ENCODE measurements at places on chromosomes 2 and 18.

GRCh38 chr2:109208071-109208950 lies 79.3 kb downstream of the SH3RF3 start:
- DNase-seq: no peak

DNA sequence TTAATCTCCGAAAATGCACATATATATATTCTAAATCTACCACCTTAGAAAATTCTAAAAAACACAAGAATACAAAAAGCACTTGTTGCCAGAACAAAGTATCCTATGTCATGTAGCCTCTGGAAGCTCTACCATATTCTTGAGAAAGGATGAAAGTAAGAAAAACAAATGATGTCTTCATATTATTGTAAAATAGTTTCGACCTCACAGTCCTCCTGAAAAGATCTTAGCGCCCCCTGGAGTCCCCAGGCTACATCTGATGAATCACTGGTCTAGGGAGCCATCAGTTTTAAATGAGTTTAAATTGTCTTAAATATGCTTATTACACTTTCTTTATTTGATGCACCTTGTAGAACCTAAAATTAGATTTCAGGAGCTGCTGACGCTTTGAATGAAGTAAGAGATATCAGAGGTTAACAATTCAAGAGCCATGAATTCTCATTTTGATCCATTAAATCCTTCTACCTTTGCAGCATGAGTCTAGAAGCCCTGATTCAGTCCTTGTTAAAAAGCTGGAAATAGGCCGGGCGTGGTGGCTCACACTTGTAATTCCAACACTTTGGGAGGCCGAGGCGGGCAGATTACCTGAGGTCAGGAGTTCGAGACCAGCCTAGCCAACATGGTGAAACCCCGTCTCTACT lies 138.8 kb downstream of the MCFD2 start:
- DNase-seq: peak; percentile 71

DNA sequence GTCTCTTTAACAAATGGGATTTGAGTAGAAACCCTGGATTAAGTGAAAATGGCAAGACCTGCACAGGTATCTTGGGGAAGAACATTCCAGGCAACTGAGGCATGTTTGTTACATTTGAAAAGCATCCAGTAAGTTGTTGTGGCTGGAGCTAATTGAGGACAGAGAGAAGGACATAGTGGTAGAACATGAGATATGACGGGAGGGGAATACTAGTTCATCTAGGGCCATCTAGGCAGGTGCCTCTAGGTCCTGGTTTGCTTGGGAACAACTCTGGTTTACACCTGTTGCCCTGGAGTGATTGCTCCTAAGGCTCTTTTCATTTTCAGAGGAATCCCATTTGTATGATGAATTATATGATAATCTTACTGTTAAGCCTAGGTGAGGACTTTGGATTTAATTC lies 19.7 kb upstream of the CCDC141 start:
- no peak for DNase-seq

- no peak for DNase-seq
Measured at GRCh38 chr18:3177902-3178687, 41.7 kb downstream of the MYOM1 start.

DNA sequence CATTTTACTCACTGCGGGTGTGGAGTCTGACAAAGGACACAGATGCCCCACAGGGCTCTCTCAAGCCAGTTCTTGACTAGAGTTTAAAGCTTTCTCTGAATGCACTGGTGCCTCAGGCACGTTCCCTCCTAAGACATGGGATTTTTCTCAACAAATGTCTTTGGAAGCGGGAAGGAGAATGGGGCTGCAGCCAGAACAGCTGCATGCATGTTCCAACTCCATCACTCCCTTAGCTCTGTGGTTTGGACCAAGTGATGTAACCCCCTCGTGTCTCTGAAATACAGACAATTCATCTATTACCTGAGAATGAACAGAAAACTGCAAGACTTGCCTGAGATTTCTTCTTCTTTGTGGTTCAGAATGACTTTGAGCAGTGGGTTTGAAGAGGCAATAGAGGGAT lies 141.7 kb upstream of the SERPINE2 start:
- DNase-seq: no peak

- no peak for DNase-seq
Measured at GRCh38 chr2:158507679-158508078, 50.9 kb downstream of the PKP4 start.

- no peak for DNase-seq
Measured at GRCh38 chr18:46466234-46467160, 190.5 kb downstream of the LOXHD1 start.

GRCh38 chr2:241373446-241373845 lies 17.4 kb downstream of the FARP2 start:
- no peak for DNase-seq

DNA sequence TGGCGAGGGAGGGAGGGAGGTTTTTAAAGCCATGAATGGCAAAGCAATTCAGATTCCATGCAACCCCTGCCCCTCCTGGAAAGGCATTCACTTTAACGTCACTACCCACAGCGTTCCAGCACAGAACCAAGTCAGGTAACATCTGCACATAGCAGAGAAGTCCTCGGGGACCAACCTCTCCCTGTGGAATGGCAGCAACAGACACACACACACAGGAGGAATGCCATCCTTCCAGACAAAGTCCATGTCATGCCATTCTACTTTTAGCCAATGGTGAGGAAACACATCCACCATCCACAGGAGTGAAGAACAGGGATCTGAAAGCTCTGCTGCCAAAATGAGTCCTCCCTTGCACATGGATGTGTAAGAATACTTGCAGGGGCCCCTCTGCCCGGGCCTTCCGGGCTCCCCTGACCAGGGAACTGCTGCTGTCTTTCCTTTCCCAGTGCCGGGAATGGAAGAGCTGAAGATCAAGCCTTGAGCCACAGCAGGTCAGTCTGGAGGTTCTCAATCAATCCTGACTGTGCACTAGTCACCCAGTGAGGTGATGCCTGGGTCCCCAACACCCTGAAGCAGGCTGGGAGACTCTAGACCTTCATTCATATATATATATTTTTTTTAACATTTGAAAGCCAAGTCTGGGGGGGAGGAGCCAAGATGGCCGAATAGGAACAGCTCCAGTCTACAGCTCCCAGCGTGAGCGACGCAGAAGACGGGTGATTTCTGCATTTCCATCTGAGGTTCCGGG lies 63.7 kb downstream of the UXS1 start:
- no peak for DNase-seq

DNA sequence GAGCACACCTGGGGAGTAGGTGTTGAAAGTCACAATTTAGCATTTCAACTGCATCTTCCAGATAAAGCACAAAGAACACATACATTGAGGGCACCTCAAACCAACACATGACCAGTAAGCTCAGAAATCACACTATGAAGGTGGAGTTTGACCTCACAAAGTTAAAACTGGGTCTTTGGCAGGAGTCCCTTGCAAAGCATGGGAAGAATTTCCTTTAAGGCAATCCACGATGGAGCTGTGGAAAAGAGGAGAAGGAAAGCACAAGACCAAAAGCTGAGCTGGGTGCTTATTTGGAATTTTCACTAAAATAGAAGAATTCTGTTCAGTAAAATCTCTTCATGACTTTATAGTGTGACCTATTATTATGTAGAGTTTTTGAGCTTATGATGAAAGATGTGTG lies 212.9 kb upstream of the APCDD1 start:
- no peak for DNase-seq

- DNase-seq: no peak
Measured at GRCh38 chr18:48046843-48047242, 116.4 kb upstream of the SMAD2 start.

DNA sequence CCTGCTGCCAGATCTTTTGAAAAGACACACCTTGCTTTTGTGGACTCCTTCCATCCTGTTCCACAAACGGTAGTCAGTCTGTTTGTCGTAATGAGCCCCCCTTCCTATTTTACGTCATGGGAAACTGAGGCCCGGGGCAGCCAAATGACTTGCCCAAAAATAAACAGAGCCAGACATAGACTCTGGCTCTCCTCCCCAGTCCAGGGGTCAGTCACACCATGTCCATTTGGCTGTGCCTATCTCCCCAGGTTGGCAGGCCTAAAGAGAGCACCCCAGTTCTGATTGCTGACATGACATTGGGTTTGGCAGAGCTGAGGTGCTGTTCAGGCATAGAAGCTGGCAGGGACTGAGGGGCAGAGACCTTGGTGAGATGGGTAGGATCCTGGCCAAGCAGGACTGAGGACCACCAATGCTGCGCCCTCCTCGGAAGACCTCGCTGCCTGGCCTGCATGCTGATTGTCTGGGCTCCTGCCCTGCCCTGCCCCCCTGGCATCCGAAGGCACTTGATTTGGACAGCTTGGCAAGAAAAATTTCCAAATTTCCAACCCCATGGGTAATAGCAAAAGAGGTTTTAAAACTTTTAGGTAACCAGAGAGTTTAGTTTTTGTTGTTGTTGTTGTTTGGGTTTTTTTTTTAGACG lies 335.4 kb downstream of the DYSF start:
- DNase-seq: peak; percentile 4

DNA sequence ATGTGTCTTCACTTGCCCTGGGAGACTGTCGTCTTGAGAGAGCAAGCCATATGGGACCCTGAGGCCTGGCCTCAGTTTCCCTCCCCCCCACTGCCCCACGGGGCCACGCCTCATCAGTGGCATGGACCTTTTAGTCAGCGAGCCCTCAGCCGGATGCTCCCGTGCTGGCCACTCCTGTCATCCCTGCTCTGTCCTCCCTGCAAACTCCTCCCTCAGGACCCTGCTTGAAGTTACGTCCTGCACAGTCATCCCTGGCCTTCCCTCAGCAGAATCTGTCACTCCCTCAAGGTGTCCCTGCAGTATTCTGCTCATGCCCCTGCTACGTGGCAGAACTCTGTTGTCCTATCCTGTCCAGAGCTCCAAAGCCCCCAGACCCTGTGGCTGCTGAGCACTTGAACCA lies 265.1 kb downstream of the NEDD4L start:
- no peak for DNase-seq

GRCh38 chr2:209579230-209579749 lies 155.4 kb downstream of the MAP2 start:
- DNase-seq: no peak

- DNase-seq: no peak
Measured at GRCh38 chr2:190334479-190335224, 8.7 kb upstream of the INPP1 start.

DNA sequence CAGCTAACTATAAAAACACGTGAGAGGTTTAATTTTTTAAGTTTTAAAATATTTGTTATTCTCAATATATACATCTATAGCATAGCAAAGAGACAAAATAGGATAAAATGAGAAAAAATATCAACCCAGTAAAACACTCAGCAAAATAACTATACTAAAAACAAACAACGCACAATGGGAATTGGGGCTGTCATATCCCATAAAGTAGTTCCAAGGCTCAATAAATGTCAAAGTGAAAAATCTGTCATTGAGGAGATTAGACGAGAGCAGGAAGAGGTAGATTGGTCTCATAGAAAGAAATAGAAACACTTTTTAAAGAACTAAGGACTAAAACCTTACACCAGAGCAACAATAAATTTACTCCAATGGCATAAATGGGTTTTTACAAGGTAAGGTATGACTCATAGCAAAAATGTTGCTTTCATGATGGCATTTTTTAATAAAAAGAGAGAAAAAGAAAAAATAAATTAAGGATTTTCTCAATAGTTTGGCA lies 153.7 kb downstream of the EVA1A start:
- no peak for DNase-seq

DNA sequence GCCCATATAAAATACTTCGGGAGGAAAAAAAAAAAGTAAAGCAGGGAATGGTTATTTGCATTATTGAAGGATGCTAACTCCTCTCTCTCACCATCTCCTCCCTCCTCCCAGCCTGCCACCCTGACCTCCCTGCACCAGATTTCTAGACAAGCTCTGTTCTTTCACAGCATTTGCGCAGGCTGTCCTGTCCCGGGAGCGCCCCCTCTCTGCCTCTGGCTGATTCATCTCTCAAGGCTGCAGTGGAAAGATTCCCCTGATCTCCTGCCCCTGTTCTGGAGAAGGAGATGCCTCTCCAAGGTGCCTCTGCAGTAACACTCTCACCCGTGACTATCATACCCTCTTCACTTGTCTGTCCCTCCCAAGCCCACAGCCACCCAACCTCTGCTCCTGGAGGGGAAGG lies 38.5 kb downstream of the COL4A4 start:
- no peak for DNase-seq

DNA sequence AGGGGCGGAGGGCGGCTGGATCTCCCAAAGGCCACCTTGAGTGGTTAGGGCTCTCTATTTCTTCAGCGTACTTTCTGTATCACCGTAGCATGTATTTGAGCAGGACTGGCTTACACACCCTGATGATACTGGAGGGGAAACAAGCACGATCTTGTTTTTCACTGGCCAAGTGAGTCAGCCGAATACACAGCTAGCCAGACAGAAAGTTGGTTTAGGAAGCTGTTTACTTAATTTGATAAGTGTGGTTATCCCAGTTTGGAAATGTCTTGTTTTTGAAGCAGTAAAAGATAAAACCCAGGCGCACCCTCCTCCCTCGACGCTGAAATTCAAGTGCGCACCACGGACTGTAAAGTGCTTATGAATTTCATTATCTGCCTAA lies 582 bp downstream of the RIOK3 start:
- no peak for DNase-seq

- DNase-seq: no peak
Measured at GRCh38 chr2:55923091-55923981, at the start of gene EFEMP1. EFEMP1 (minus strand) TSS chr2:55923782; CDS start chr2:55922440, 1,342 bp downstream.

GRCh38 chr18:74914648-74915047 lies 294.3 kb downstream of the PTGR3 start:
- no peak for DNase-seq

DNA sequence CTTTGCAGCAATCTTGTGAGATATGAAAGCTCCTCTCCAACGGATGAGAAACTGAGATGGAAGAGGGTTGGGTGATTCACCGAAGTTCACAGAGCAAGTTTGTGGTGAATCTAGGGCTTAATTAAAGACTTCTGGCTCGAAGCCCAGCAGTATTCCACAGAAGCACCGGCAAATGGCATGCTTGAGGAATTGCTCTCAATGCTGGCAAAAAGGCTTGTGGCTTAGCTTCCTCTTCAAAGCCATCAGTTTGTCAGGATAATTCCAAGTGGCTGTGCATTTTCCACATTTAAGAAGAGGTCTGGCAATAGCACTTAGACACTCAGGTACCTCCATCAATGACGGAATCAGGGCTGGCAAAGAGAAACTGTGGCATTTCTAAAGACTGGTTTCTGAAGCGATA lies 98.7 kb upstream of the SLC66A3 start:
- no peak for DNase-seq

GRCh38 chr18:24231773-24232735 lies 93.2 kb downstream of the CABYR start:
- no peak for DNase-seq

- DNase-seq: no peak
Measured at GRCh38 chr18:76351961-76352581, 143.0 kb downstream of the ZNF516 start.

All from stimulated activated CD8-positive, alpha-beta memory T cell treated with anti-CD3 and anti-CD28 coated beads, Interleukin-4, amount 100 ng/mL, for 48 hours (primary cell).